ENCODE measurements at places on chromosomes 7 and 10. TPM values are rescaled to one million over a fixed set of nuclear protein-coding genes. Genes with fewer than 3 reads are reported as not detected.
A peak's percentile ranks its signal among the peaks of the same experiment; 100 is the strongest.

GRCh38 chr7:134767520-134768168 is 11.8 kb upstream of the CALD1 start:
- DNase-seq, result no peak

- no peak for DNase-seq
Measured at GRCh38 chr7:102841290-102841689, 71.5 kb upstream of the LRRC17 start.

- peak; percentile 43 for DNase-seq
Measured at GRCh38 chr10:31927884-31928548, 615 bp downstream of the ARHGAP12 start.

DNA sequence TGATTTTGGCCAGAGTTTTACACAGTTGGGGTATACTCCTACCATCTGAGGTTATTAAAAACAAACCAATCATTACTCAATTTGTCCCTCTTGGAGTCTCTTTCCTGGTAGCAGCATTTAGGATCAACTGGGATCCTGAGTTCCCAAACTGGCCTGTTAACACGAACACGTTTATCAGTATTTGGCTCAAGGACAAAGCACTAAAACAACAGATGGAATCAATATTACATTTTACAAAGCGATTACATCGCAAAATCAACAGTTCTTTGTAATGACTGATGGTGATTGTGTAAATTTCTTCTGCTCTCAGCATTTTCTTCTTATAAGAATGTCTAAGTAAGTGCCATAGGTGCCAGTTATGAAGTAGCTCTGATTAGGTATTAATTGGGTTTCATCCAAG is 582.9 kb upstream of the ANKRD30A start:
- DNase-seq, result no peak

LIPF gene
- polyA plus RNA-seq, result 0.18 TPM

GRCh38 chr7:34057956-34058355 is 152.6 kb downstream of the BMPER start:
- no peak for DNase-seq

DNA sequence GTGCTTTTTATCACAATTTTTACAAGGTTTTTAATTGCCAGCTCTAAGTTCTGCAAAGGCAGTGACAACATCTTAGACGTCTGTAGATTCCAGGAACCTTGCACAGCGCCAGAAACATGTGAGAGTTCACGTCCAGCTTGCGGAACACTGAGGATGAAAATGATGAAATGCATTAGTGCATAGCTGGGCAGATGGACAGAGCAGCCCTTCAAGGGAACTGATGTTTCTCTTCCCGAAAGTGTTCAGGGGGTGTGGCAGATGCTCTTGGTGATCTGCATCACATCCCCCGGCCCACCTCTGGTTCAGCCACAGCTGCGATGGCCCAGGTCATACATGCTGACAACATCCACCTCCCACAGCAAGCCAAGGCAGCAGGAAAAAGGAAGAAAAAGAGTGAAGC is 40.9 kb downstream of the ITIH5 start:
- DNase-seq, result no peak

DNA sequence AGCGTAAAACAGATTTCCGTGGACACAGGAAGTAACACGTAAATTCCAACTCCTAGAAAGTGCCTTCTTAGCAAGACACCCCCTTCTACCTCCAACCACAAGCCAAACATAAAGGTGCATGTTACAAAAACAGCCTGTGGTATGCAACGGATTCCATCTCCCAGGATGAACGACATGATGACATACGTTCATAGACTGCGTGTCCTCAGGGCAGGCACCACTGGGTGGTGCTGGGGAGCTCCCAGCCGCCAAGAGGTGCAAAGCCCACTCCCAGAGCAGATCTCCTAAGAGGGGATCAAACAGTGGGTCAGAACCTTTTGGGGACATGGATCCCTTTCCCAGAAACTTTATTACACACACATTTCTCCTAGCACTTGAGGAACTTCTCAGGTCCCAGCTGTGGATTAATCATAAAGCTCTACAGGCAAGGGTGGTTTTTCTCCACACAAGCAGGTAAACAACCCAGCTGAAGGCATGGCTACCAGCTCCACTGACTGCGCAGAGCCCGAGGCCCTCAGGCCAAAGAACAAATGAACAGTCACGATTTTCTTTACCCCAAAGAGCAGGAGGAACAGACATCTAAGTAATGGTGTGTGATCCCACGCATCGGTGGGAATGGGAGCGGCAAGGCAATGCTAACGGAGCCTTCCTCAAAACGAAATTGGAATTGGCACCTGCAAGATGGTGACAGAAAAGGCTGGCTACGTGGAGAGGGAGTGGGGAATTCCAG is 13.8 kb downstream of the PSAP start:
- DNase-seq, result no peak

LOXL4 gene
- polyA plus RNA-seq, result 3.8 TPM

DNA sequence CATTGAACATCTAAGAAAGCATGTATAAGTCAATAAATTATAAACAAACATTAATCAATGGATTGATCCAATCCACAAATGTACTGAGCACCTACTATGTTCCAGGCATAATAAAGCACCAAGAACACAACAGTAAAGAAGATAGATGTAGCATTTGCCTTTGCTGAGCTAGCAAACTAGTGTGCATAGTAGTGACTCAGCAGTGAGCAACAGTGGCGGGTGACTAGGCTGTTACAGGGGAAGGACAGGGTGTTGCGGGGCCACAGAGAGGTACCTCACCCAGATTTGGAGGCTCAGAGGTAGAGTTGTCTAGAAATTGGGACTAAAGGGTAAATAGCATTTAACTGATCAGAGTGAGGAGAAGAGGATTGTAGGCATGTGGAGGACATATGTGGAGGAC is 83.6 kb downstream of the NXPH1 start:
- no peak for DNase-seq

DNA sequence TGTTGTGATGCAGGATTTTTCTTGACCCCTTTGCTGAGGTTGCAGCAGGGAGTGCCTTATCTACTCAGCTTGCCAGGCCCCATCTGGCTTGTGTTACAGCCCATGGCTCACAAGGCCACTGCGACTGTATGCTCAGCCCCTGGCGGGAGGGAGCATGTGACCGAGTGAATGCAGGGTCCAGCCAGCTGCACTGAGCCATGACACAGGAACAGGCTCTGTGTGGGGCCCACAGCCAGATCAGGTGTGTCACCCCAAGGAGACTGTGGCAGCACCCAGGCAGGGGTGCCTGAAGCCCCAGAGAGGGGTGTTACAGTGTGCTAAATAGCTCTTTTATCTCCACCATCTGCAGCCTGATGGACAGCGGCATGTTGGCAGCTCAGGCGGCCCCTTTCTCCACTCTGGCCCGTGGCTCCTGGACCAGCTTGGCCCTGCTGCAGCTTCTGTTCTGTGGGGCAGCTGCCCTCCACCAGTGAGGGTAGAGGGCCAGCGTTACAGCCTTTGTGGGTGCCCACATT is 2.6 kb upstream of the PCBD1 start:
- DNase-seq, result peak; percentile 46

GRCh38 chr10:119533473-119533872 is 9.0 kb downstream of the RGS10 start:
- no peak for DNase-seq

DNA sequence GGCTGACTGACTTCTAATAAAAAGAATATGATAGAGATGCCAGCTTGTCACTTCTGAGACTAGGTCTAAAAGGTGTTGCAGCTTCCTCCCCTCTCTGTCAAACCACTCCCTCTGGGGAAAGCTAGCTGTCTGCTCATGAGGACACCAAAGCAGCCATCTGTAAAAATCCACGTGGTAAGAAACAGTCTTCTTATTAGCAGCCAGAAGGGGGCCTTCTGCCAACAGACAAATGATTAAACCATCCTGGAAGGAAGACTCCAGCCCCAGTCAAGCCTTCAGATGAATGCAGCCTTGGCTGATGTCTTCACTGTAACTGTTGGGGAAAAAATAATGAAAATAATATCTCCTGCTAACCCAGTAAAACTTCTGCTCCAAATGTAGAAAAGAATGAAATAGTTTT is 41.9 kb upstream of the DAGLB start:
- DNase-seq, result no peak

- DNase-seq, result no peak
Measured at GRCh38 chr10:67772151-67772550, 65.8 kb downstream of the DNAJC12 start.

HKDC1 gene
- polyA plus RNA-seq, result 18.6 TPM

OR6B1 gene
- not detected for polyA plus RNA-seq

NEUROG3 gene
- not detected for polyA plus RNA-seq

FRAT2 gene
- polyA plus RNA-seq, result 14.0 TPM

DNA sequence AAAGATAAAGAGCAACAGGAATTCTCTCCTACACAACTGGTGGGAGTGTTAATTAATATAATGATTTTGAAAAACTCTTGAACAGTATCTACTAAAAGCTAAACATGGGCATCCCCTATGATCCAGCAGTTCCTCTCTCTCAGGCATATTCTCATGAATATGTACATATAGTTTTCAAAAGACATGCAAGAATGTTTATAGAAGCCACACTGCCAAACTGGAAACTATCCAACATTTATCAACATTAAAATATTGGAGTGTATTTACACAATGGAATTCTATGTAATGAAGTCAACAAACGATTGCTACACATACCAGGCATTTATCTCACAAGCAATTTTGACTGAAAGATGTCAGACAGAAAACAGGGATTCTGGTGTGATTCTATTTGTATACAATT is 404.5 kb upstream of the ANKRD30A start:
- no peak for DNase-seq

- no peak for DNase-seq
Measured at GRCh38 chr10:73584737-73585136, 6.4 kb downstream of the USP54 start.

GRCh38 chr10:114703377-114704107 is 45.5 kb upstream of the ABLIM1 start:
- DNase-seq, result no peak

ATOH7 gene
- 1.3 TPM for polyA plus RNA-seq

- no peak for DNase-seq
Measured at GRCh38 chr7:77310982-77311381, 105.2 kb downstream of the GSAP start.

DNA sequence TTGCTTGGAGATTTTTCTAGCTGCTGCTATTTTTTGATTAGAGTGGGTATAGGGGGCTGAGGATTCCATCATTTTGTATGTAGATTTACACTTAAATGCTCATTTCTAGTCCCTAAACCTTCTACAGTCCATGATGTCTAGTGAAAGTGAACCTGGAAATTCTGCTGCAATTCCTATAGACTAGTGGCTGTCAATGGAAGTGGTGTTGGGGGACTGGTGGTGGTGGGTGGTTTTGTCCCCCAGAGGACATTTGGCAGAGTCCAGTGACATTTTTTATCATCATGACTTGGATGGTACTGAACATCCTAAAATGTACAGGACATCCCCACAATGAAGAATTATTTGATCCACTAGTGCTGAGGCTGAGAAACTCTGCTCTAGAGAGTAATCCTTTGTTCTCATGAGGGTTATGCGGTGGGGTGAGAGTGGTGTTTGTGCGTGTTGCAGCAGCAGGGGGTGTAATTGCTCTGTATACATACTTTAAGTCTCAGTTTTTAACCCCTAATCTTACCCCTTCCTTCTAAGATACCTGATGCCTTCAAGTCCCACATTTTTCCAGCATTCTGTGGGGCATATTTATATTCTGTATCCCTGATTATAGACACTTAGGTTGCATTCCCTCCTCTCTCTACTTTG is 35.0 kb downstream of the KIF11 start:
- no peak for DNase-seq

- peak; percentile 26 for DNase-seq
Measured at GRCh38 chr10:46106410-46107255, 60.6 kb upstream of the MSMB start.

OR2A5 gene
- 0.17 TPM for polyA plus RNA-seq
